LNCaP clone FGC (cell line): ENCODE measurements at places on chromosomes 5 and 9.

DNA sequence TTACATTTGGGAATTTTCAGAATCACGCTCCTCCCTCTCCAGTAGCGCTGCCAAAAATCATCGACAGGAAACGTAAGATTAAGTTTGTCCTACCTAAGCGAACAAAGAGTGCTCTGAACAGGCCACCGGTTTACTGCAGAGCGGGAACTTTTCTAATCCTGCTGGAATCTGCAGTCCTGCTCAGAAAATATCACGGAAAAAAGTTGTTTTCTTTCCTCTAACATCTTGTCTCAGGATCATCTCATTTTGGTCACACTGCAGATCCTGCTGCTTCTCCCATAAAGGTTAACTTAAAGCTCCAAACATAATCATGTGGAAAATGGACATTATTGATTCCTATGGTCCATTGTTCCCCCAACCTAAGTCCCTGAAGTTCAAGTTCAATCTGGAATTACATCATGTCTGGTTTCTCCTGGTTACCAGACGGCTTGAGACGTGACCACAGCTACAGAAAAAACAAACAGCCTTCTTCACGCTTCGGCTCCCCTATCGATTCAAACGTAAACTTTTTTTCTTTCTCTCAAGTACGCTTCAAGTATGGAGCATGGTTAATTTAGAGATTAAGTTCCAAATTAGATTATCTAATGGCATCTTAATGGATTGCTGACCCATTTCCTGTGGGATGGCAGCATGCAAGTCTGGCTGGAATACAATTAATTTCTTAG, 217.6 kb downstream of the NFIB start:
- DNase-seq = no peak

DNA sequence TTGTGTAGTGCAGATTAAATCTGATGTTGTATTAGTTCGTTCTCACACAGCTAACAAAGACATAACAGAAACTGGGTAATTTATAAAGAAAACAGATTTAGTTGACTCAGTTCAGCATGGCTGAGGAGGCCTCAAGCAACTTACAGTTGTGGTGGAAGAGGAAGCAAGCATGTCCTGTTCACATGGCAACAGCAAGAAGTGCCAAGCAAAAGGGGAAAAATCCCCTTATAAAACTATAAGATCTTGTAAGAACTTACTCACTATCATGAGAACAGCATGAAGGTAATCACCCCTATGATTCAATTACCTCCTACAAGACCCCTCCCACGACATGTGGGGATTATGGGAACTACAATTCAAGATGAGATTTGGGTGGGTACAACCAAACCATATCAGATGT, 238.6 kb upstream of the PRR16 start:
- DNase-seq = no peak

- DNase-seq = no peak
Measured at GRCh38 chr5:41863871-41864486, 6.2 kb downstream of the OXCT1 start.

DNA sequence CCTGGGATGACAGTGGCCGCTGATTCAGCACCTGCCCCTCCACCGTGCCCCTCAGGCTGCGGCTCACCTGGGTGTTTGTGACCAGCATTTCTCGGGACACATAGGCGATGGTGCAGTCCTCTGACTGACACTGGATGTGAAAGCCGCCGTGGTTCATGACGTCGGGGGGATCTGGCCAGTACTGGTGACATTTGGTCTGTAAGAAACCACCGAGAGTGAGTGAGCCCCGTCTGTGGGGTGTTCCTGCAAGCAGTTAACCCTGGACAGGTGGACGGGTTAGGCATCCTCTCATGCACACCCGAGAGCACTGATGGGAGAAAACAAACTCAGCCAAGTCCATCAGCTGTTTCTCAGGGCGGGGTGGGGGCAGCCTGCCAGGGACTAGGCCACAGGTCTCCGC, 62.5 kb upstream of the EPB41L4B start:
- no peak for DNase-seq

DNA sequence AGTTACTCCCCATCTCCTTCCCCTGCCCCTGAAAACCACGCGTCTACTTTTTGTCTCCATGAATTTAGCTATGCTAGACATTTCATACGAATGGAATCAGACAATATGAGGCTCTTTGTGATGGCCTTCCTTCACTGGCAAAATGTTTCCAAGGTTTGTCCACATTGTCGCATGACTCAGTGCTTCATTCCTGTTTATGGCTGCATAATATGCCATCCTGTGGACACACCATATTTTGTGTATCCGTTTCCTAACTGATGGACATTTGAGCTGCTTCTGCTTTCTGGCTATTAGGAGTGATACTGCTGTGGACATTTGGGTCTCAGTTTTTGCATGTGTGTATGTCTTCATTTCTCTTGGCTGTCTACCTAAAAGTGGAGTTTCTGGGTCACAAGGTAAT, 14.5 kb downstream of the NTNG2 start:
- no peak for DNase-seq

DNA sequence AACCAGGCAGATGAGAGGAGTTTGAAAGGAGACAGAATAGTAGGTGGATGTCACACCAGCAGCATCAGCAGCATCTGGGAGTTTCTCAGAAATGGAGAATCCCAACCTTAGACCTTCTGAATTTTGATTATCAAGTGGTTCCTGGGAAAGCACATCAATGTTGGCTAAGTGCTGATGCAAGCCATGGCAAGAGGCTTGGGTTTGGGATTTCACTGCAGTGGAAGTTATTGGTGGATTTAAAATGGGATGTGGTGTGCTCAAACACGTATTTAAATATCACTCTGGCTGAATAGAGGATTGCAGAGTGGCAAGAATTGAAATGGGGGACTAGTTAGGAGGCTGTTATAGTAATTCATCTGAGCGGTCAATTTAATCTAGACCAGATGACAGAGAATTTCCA, 387.8 kb upstream of the WWC1 start:
- DNase-seq = no peak

GRCh38 chr9:104961238-104961637, 33.3 kb upstream of the ABCA1 start:
- no peak for DNase-seq

- DNase-seq = no peak
Measured at GRCh38 chr5:89759802-89760201, 649.8 kb downstream of the CETN3 start.

- no peak for DNase-seq
Measured at GRCh38 chr5:56659971-56660370, 155.4 kb upstream of the MAP3K1 start.

DNA sequence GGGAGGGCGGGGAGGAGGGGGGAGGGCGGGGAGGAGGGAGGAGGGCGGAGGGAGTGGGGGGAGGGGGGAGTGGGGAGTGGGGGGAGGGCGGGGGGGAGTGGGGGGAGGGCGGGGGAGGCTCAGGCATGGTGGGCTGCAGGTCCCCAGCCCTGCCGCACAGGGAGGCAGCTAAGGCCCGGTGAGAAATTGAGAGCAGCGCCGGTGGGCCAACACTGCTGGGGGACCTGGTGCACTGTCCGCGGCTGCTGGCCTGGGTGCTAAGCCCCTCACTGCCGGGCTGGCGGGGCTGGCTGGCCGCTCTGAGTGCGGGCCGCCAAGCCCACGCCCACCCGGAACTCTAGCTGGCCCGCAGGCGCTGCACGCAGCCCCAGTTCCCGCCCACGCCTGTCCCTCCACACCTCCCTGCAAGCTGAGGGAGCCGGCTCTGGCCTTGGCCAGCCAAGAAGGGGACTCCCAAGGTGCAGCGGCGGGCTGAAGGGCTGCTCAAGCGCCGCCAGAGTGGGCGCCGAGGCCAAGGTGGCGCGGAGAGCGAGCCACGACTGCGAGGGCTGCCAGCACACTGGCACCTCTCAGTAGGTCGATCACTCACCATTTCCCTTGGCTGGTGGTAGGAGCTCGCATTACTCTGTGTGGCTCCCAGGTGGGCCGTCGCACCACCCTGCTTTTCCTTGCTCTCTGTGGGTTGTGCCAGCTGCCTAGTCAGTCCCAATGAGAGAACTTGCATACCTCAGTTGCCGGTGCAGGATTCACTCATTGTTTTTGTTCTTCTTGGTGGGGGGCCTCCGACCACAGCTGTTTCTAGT, 160.2 kb downstream of the CNTLN start:
- DNase-seq = no peak

GRCh38 chr9:118457171-118458000, 753.2 kb downstream of the TLR4 start:
- no peak for DNase-seq

DNA sequence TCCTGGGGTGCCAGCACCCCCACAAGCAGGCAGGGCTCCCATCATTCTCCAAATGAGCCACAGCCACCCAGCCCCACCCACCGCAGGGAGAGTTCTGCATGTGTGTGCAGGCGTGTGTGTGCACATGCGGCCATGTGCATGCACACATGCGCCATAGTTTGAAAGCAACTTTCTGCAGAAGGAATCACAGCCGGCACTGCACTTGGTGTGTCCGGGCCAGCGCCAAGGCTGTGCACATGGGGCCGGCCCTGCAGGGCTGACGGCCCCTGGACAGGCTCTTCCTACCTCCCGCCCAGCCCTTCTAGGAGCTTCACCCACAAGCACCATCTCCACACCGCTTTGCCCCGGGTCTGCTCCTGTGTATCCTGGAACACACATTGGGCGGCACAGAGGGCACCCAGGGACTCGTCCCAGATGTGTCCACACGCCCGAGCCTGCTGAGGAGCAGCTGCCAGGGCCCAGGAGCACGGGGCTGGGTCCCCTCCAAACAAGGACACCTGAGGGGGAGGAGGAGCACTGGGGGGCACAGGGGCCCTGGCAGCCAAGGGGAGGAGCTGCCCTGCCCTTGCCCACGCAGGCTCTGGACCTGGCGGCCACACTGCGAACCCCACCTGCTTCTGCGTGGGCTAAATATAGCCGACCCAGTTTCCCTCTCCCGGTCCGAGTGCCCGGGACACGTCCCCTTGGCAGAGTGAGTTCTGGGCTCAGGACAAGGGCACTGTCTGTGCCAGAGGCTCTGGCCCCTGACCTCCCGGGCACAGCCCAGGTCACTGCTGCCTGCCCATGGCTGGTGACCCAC, 19.1 kb downstream of the TPPP start:
- DNase-seq = no peak

GRCh38 chr5:139396691-139397090, 1.8 kb upstream of the PROB1 start:
- DNase-seq = no peak

- no peak for DNase-seq
Measured at GRCh38 chr9:104586496-104587180, 12.6 kb downstream of the OR13C5 start.

GRCh38 chr9:86790805-86791204, 156.5 kb downstream of the GAS1 start:
- DNase-seq = no peak

GRCh38 chr9:78713614-78714405, 416.9 kb downstream of the PSAT1 start:
- DNase-seq = no peak

DNA sequence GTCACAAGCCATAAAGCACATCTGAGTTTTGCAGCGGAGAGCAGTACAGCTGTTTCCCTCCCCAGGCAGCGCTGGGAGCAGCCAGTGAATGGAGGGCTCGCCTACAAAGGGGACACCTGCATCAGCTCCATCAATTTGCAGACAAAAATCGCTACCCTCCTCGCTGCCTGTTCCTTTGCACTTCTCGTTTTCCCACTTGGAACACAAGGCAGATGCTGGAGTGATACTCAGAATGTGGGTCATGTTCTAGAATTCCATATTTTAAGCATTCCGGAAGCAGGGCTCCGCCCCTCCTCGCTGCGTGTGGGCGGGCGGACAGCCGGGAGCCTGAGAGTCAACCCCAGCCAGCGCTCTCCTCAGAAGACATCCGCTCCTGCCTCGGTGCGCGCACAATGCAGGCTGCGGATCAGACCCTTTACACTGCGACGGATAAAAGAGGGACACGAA, 92.1 kb downstream of the LMNB1 start:
- no peak for DNase-seq

GRCh38 chr5:148186248-148187003, 16.4 kb upstream of the SPINK6 start:
- DNase-seq = no peak

- DNase-seq = peak; percentile 97
Measured at GRCh38 chr5:149546974-149547373, 4.3 kb downstream of the CSNK1A1 start.

- DNase-seq = no peak
Measured at GRCh38 chr9:28758341-28758740, 1185.1 kb upstream of the C9orf72 start.

DNA sequence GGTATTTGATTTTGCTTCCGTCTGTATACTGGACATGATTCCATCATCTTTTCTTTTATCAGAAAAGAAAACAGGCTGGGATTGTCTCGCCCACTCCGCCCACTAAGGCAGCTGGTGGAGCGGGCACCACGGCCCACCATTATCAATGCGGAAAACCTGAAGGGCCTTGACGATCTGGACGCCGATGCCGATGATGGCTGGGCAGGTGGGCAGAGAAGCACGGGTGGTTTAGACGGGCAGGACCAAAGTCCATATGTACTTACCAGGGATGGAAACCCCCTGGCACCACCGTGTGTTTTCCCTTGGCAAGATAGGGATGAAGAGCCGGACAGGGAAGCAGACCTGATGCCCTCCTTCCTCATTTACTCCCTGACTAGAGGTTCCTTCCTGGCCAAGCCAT, 53.7 kb downstream of the PRRC2B start:
- no peak for DNase-seq

DNA sequence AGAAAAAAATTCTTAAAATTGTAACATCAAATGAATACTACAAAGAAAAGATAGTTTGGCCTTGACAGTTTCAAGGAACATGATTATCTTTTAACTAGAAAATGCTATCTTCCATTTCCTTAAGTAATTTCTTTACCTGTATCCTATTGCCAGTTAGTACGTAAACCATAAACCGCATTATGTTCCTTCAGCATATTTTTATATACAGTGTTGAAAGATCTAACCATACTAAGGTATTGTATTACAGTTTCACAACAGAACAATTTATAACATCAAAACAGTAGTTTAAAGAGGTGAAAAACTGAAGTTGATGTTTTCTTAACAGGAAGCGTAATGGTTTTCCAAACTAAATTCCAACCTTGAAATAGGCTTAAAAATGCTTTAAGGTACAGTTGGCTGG, 45.1 kb downstream of the GLRX start:
- no peak for DNase-seq

DNA sequence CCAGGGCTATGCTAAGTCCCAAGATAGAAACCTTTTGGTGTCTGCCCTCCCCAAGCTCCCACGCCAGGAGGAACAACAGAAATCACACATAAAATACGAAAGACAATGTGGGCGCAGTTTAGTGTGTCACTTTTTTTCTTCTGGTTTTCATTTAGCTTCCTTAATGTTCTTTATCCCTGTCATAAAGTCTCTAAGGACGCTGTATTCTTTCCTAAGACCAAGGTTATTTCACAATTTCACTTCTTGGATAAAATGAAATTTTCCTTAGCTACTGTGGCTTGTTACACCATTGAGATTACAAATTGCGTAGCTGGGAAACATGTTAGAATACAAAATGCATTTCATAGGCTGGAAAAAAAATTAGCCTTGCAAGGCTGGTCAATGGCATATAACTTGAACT, 85.4 kb downstream of the GLIS3 start:
- DNase-seq = no peak

DNA sequence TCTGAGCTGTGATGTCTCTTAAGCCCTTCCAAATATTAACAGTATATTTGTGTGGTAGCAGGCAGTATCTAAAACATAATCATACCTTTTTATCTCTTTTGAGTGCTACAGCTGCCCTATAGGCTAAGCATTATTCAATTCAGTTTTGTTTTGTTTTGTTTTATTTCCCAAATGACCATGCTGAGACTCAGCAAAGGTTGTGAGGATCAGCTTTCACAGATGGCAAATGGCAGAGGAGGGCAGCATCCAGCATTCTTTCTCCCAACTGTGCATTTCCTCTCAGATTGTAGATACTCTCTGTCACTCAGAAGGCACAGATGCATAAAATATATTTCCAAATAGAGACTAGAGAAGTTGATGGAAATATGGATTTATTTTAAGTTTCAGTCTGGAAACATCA, 90.7 kb downstream of the DAPK1 start:
- DNase-seq = no peak
